Left hindlimb (tissue), 1 donor: ENCODE measurements at places on chromosomes 5 and 9.

- DNase-seq, result no peak
These were observed 48.1 kb downstream of the SPATA31C2 start for GRCh38 chr9:88090151-88090581.

DNA sequence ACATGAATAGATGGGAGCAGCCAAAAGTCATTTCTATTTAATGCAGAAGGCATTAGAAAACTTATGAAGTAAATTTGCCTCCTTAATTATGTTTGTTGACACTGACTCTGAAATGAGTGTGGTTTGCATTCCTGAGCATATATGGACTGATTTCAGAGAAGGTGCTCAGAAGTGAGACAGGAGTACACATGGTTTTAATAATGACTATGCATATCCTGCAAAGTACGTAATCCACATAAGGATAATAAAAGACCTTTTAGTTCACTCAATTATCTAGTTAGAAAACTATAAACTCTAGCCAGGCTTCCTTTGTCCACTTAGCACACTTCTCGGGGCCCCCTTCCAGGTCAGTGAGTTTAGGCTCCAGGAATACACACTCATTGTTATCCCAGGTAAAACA, 75.7 kb upstream of the SNX2 start:
- DNase-seq, result no peak

DNA sequence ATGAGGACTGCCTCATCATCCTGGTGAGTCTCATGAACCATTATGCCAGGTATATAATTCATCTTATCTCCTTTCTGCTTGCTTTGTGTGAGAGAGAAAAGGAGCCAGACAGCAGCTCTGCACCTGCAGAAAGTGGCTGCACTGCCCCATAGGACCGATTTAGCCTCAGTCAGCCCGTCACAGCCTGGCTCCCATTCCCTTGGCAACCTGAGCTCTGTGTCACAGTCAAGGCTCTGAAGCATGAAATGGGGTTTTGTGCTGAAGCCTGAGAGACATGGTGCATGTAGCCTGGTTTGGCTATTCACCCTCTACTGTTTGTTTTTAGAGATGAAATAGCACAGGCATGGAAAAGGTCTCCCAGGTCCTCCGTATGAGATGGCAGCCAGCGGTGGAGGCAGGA, 198.3 kb downstream of the KCTD16 start:
- no peak for DNase-seq

DNA sequence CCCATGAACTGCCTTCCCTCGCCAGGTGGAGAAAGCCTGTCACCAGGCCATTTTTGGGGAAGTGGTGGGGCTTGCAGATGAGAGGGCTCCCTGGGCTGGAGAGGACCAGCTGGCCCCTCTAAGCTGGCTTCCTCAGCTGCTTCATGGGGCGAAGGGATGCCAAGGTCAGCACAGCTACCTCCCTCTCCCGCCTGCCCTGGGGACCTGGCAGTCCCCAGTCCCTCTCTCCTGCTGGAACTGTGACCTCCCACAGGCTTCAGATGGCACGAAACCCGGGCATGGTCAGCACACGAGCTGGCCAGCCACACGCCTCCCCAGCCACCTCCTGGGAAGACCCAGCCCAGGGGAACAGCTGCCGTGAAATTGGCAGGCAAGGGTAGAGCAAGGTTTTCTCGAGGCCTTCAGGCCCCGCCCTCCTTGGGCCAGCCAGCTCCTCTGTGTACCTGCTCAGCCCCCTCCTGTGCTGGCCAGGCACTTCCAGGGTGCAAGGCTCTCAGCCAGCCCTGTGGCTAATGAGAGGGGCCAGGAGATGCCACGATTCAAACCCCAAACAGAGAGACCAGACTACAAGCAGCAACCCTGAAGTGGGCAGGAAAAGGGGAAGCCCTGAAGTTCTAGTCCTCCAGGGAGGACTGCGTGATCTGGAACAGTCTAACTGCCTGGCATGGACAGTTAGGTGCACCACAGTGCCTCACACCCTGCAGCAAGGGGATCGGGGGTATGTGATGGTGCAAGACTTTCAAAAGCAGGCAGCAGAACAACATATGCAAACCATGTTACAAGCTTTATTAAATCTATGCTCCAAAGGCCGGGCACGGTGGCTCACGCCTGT, 12.9 kb downstream of the PLPP7 start:
- no peak for DNase-seq

GRCh38 chr5:86542532-86542931, 75.2 kb upstream of the COX7C start:
- DNase-seq, result no peak
